SJSA1 (cell line): ENCODE measurements at places on chromosomes 3 and 15. TPM values are rescaled to one million over a fixed set of nuclear protein-coding genes. Genes with fewer than 3 reads are reported as not detected.

GRCh38 chr3:43231276-43232000 lies 54.9 kb upstream of the SNRK start:
- no peak for DNase-seq

ATG3 gene
- total RNA-seq = 69.7 and 73.2 TPM in 2 replicates

DNA sequence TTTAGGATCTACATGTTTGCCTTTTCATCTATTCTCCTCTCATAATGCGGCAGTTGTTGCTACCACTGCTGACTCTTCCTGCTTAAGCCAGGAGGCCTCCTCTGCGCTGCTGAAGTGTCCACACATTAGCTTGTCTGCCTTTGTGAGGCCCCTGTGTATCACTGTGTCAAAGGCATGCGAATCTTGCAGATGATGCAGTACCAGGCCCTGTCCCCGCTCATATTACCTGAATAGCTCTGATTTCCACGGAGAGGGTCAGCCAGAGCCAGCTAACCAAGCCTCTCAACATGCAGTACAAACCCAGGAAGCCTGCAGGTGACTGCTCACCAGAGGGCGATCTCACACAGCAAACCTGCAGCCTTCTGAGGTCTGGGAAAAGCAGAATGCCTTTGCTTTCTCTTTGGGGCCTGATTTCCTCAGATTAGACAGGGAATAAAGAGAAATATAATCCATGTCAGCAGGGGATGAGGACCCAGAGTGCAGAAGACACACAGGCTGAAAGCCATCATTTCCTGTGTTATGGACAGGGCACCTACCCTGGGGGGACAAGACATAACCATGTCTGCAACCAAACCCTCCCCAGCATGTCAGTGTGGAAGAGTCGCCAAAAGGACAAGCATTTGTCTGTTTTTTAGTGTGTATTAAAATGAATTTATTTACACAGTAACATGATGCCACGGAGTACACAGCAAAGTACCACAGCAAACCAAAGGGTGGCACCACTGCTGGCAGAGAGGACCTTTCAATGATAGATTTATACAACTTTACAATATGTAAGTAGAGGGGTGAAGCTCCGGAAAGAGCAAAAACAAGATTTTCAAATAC lies 36.8 kb upstream of the TSPAN3 start:
- no peak for DNase-seq

- DNase-seq = no peak
Measured at GRCh38 chr3:45527727-45528126, 66.8 kb upstream of the LIMD1 start.

DNA sequence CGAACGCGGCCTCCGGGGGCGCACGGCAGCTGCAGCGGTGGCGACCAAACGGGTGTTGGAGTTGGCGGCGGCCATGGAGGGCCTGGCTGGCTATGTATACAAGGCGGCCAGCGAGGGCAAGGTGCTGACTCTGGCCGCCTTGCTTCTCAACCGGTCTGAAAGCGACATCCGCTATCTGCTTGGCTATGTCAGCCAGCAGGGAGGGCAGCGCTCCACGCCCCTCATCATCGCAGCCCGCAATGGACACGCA lies 725 bp downstream of the FEM1B start:
- peak; percentile 71 for DNase-seq

DNA sequence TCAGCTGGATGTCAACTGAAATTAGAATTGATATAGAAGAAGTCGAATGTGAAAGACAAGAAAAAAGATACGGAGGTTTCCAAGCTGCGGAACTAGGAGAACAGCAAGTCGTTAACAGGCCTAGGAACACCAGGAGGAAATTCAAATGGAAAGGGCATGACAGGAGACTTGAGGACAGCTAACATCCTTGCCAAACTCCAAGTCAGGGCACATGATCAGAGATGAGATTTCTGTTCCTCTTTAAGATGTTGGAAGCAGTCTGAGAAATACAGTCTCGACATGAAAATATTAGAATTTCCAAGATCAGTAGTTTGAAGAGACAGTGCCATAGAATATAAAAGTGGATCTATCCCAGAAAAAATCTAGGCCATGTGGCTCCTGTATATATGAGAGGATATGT lies 5.0 kb downstream of the MYO5A start:
- no peak for DNase-seq

NR2E3 gene
- not detected in 2 replicates for total RNA-seq

- DNase-seq = no peak
Measured at GRCh38 chr3:49265661-49266386, 11.2 kb downstream of the C3orf62 start.

DNA sequence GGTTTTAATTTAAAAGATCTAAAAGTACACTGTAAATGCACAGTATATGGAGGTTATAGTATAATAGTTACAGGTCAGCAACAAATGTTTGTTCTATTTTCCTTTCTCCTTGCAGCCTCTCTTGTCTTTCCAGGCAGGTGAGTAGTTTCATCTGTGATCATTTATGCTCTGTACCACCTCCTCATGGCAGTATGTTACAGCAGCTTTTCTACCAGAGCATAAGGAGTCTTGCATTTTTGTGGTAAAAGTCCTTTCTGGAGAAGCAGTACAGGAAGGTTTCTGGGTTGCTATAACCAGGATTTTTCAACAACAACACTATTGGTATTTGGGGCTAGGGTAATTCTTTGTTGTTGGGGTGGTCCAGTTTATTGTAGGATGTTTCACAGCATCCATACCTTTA lies 59.5 kb downstream of the ZNF609 start:
- no peak for DNase-seq

- DNase-seq = peak; percentile 60
Measured at GRCh38 chr15:47756872-47757271, 39.6 kb downstream of the SEMA6D start.

CD96 gene
- total RNA-seq = 0.13 and 0.38 TPM in 2 replicates

GPR87 gene
- total RNA-seq = 0.29 TPM in 1 of 2 replicates, not detected in the other

SNX22 gene
- total RNA-seq = 0.05 TPM in 1 of 2 replicates, not detected in the other

DNA sequence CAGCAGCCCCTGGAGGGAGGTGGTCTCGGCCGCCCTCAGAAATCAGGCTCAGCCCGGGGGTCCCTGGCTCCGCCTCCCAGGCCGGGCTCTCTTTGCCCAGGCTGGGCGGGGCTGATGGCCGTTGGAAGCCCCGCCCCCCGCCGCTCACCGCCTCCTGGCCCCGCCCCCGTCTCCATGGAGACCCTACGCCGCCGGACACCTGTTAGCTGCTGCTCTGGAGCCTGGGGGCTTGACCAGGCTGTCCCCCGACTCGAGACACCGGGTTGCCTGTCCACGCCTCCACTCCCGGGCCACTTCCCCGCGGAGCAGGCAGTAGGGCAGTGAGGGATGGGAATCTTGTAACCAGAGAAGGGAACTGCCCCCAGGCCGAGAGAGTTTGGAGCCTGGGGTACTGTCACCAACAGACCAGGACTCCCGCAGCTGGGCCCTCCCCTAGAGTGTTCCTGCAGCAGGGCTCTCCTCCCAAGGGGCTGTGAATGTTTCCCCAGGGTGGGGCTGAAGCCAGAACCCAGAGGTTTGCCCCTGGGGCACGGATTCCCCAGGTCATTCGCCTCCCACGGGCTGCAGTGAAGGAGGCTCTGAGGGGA lies 27.8 kb upstream of the RPL32 start:
- DNase-seq = no peak

DNA sequence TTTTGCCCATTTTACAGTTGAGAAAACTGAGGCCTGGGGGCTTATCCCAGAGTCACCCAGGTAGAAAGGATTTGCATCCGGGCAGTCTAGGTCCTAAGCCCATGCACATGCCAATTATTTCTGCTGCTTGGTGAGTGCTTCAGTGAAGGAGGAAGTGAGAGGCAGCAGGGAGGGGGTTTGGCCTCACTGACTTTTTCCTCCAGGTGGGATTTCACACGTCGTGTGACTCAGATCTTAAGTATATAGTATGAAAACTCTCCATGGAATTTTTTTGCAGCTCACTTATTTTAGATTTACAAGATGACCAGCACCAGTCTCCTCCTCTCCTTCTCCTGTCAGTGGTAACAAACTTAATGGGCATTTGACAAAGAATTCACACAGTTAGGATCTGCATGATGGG lies 4.6 kb downstream of the ITGA11 start:
- DNase-seq = no peak

DNA sequence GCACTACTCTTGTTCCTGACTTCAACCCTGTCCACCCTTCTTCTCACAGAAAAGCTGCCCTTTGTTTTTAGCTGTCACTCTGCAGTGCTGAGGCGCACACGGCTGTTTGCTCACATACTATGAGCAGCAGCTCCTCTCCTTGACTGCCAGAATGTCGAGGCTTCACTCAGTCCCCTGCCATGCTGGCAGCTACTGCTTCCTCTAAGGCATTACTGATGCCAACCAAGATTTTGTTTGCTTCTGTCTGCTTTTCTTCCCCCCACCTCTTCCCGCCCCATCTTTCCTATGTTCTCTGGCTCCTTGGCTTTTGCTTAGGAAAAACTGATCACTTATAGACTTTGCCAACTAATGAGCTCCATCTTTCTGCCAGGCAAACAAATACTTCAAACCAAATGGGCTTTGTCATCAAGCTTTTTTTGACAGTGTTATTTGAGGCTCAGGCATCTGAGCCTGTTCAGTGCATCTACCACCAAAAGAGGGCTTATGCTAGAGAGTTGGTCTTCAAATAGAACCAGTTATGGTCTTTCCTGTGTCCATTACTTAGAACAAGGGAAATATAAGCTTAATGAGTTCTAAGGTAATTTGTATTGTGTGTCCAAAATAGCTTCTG lies 81.0 kb downstream of the FBXL2 start:
- no peak for DNase-seq

ABHD17C gene
- 1.3 and 3.4 TPM in 2 replicates for total RNA-seq

CD276 gene
- 81.2 and 148 TPM in 2 replicates for total RNA-seq

DNA sequence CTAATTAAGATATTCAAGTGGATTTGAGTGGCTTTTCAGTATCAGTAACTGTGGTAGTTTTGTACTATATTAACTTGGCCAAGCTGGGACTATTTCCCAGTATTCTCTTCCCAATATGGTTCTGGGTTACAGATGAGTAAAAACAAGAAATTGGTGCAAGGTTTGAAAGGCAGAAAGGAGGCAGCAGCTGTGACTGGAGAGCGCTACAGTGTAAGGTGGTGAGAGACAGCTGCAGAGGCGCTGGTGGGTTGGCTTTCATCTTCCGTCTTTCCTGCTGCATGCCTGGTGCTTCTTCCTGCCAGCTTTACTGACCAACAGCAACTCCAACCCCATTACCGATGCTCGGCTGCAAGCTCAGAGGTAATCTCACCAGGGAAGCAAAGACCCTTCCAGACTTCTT lies 9.8 kb downstream of the DPH3 start:
- no peak for DNase-seq

GLDN gene
- 0.32 TPM in 1 of 2 replicates, not detected in the other for total RNA-seq

- no peak for DNase-seq
Measured at GRCh38 chr15:93330912-93331544, 242.0 kb upstream of the RGMA start.

- peak; percentile 44 for DNase-seq
Measured at GRCh38 chr3:155387571-155387970, 94.1 kb upstream of the STRIT1 start.

DNA sequence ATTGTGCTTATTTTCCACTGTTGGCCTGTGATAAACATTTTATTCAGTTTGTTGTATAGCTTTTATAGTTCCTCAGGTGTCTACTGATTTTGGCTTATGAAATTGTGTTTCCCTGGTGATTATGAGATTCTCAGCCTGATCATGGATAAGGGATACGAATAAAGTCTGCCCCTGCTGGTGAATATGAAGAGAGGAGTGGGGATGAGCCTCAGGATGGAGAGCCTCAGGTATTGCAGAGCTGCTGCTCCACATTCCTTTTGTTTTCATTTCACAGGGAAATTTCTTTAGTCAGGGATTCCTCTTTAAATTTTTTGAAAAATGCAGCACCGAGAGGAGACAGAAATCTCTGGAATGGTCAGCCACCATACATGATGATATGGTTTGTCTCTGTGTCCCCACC lies 14.7 kb upstream of the RAB6B start:
- no peak for DNase-seq

DNA sequence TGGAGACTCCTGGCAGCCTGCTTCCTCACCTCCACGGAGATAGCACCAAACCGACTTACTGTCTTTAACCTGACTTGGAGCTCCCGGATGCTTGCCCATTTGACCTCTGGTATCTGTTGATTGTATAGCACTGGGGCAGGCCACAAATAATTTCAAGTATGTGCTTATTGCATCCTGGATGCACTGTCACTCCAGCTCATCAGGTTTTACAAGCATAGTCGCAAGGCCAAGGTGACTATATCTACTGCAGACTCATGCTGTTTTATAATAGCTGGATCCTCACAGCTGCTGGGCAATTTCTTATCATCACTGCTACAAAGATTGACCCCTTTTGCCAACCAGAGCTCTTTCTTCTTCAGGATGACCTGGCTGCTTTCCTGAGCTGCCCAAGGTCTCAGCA lies 45.6 kb downstream of the PEX5L start:
- DNase-seq = no peak

DNA sequence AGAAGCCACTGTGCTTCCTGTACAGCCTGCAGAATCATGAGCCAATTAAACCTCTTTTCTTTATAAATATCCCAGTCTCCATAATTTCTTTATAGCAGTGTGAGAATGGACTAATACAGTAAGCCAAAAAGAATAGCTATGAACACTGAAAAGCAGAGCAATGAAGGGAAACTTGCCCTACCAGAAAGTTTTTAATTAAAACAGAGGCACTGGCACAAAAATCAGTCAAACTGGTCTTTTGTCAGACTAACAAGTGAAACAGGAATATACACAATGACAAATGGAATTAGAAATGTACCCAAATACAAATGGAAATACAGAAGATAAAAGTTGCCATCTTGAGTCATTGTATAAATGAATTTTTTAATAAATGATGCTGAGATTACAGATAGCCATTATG lies 40.5 kb downstream of the POLQ start:
- no peak for DNase-seq

- DNase-seq = no peak
Measured at GRCh38 chr15:66863390-66864085, 161.5 kb downstream of the SMAD6 start.

DNA sequence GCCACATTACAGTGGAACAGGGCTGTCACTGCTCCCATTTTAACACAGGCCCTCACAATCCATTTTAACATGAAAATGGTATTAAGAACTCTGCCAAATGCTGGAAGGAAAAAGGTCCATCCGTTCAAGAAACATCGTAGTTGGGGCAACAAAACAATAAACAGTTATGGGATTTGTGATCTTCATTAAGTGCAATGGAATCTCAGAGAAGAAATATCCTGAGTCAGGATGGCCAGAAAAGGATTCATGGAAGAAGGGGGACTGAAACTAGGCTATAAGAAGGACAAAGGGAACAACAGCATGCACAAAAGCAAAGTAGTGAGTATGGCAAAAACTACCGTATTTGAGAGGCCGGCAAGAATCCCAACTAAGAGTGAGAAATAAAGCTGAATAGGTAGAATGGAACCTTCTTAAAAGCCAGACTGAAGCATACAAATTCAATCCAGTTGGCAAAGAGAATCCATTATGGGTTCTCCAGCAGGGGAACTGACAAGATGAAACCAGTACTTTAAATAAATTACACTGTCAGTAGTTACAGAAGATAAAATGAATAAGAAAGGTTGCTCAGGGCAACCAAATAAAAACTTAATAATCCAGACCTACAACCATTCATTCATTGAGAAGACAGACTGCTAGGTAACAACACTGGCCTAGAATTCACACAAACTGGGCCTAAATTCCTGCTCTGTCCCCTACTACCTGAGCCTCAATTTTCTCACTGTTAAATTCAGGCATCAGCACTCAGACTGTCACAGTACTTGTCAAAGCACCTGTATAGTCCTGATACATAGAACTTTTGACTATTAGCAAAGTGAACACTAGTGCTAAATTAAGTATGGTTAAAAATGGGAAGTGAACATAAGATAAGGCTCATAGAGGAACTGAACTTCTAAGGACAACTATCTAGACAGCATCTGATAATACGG lies 6.3 kb downstream of the TBL1XR1 start:
- DNase-seq = no peak
